ENCODE measurements at places on chromosomes 11 and 22. TPM values are rescaled to one million over a fixed set of nuclear protein-coding genes. Genes with fewer than 3 reads are reported as not detected.

Gene OR52I2
- polyA plus RNA-seq, result not detected

DNA sequence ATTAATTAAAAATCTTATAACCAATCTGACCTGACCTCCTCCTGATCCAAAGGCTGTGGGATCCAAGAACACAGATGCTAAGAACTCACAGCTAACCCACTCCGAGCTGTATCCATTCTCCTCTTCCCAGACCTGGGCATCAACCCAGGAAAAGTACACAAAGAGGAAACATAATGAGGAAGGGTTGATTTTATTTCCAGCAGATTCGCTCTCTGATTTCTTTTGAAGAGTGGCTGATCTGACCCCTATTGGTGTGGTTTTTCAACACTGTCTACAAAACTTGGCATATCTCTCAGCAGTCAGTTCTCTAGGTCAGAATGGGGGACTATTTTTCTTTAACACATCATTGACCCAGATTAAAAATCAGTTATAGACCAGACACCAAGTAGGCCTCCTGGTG lies 201.9 kb upstream of the UBASH3B start:
- no peak for DNase-seq

DNA sequence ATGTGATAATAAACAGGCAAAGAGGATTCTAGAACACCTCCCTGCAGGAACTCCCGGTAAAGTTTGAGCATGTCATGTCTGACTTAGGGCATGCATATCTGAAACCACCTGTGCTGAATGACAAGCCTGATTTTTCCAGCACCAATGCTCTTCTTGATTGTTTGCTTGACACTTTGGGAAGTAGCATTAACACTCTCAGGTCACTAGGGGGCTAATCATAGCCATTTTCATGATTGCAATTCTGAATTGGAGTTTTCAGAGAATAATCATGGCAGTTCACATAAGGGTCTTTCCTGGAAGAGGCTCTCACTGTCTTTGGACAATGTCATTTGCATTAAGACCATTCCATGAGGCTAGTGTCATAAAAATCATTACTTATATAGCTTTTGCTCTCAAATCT lies 234.4 kb upstream of the MTNR1B start:
- no peak for DNase-seq

- no peak for DNase-seq
Measured at GRCh38 chr11:35287344-35287890, 131.9 kb downstream of the SLC1A2 start.

Measured in A549 (cell line).